ENCODE measurements at places on chromosomes 1 and 21. TPM values are rescaled to one million over a fixed set of nuclear protein-coding genes. Genes with fewer than 3 reads are reported as not detected.

DNA sequence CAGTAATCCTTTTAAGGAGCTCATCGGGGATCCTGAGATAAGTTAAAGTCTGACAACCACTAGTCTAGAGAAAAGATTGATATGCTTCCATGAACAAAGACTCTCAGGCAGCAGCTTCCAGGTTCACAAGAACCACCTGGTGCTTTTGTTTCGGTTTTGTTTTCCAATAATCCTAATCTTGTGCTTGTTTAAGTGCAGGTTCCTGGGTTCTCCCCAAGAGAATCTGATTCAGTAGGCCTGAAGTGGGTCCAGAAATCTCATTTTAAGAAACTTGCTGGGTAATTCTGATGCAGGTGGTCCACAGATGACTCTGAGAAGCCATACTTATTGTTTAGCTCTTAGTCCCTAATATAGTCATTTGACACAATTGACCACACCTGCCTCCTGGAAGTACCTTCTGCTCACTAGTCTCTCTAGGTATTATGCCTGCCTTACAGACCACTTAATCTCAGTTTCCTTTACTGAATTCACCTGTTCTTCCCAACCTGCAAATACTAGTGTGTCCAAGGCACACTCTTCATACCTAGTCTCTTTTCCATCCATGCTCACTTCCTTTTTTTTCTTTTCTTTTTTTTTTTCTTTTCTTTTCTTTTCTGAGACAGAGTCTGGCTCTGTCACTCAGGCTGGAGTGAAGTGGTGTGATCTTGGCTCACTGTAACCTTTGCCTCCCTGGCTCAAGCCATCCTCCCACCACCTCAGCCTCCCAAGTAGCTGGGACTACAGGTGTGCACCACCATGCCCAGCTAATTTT, 20.5 kb upstream of the FRRS1 start:
- no peaks in the 10 kb centered on the region for H3K36me3 ChIP-seq
- H3K4me3 ChIP-seq = no peak overlapping the region
- no peaks in the 10 kb centered on the region for H3K27me3 ChIP-seq
- H3K4me1 ChIP-seq = no peaks in the 10 kb centered on the region
- no peak overlapping the region for H3K27ac ChIP-seq

DNA sequence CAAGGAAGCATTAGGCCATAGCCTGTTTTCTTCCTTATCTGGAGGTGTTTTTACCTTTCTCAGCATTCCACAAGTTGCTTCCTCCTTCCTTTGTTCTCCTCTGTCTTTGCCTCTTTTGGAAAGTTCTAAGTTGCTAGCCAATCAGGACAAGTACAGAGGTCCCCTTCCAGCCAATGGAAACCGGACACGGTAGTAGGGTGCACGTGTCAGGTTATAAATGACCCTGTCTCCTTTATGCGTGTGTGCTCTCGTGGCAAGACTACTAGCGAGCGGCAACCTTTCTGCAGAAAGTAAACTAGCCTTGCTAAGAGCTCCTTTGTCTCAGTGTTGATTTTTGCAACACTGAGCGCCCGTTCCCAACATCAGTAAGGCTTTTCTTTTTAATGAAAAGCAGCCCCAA, 1.5 kb upstream of the ACADM start:
- no peak overlapping the region for H3K27ac ChIP-seq
- DNase-seq = no peak
- no peaks in the 10 kb centered on the region for H3K27me3 ChIP-seq
- H3K36me3 ChIP-seq = no peaks in the 10 kb centered on the region
- H3K4me1 ChIP-seq = peaks cover 19% of the 10 kb centered on the region

DNA sequence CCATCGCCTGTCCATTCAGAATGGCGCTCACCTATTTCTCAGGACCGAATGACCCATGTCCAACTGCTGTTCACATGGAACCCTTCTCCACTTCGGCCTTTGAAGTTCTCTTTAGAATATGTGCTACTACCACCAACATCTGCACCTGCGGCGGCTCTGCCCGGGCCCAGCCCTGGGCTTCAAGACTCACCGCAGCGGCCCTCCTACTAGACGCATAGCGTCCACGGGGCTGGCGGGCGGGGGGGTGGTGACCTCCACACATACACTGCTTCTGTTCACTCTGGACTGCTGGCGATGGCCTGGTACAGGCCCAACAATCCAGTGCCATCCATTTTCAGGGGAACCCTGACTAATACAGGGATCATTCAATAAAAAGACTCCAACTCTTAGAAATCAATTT, 394.2 kb downstream of the VAV3 start:
- no peak for DNase-seq
- no peaks in the 10 kb centered on the region for H3K27me3 ChIP-seq
- H3K4me3 ChIP-seq = no peak overlapping the region
- H3K36me3 ChIP-seq = no peaks in the 10 kb centered on the region
- H3K4me1 ChIP-seq = peaks cover 27% of the 10 kb centered on the region

DNA sequence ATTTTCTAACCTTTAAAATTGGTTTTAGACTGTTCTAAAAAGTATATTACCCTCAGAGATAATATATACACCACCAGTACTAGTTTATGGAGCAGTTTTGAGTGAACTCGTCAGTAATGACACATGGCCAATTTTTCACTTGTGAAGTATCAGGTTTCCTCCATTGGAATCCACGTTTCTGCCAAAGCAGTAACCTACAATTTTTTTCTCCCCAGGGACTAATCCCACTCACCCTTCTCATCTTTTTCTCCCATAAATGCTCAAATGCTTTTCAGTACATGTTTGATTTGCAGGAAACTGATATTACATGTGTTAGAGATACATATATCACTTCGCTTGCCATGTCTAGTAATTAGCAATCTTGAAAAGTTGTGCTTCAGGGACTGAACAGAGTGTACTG, 94.1 kb downstream of the COL24A1 start:
- DNase-seq = no peak
- no peaks in the 10 kb centered on the region for H3K27me3 ChIP-seq
- no peaks in the 10 kb centered on the region for H3K36me3 ChIP-seq

Gene OLIG2
- total RNA-seq = not detected

Gene VHLL
- not detected for total RNA-seq

Measured in sigmoid colon (tissue), 7 donors.